ENCODE measurements at places on chromosomes 7 and 10.

- DNase-seq: no peak
Observed at GRCh38 chr7:49803812-49804211, 30.4 kb downstream of the VWC2 start.

DNA sequence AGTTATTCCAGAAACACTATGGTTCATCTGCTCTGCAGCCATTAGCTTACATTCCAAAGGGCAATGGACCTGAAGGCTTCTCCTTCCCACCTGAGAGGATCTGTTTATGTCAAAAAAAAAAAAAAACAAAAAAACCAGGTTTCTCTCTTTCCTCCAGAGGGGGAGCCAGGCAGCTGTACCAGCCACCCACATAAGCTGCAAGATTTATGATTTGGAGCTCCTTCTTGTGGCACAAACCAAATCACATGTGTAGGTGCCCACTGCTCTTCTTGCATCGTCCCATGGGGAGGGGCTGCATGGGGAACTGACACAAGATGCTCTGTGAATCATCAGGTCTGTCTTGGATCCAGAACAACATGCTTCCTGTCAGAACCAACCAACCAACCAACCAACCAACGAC lies 231.6 kb upstream of the IGFBP3 start:
- no peak for DNase-seq

- no peak for DNase-seq
Observed at GRCh38 chr7:151840088-151840910, 36.6 kb downstream of the PRKAG2 start.

GRCh38 chr10:52446391-52446790 lies 132.3 kb downstream of the DKK1 start:
- no peak for DNase-seq

DNA sequence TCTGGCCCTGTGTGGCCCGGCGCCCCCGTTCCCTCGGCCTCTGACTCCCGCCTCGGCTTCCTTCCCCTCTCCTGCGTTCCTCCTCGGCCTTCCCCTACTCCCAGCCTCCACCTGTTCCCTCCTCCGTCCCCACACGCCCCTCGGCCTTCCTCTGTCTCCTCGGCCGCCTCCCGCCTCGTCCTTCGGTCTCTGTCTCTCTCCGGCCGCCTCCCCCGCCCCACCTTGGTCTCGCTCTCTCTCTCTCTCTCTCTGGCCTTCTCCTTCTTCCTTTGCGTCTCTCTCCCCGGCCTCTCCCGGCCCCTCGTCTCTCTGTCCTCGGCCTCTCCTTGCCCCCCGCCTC lies 588 bp downstream of the GET4 start:
- no peak for DNase-seq
